ENCODE measurements at places on chromosomes 3 and 15.

GRCh38 chr3:101495552-101495951, 17.5 kb downstream of the SENP7 start:
- DNase-seq = no peak

DNA sequence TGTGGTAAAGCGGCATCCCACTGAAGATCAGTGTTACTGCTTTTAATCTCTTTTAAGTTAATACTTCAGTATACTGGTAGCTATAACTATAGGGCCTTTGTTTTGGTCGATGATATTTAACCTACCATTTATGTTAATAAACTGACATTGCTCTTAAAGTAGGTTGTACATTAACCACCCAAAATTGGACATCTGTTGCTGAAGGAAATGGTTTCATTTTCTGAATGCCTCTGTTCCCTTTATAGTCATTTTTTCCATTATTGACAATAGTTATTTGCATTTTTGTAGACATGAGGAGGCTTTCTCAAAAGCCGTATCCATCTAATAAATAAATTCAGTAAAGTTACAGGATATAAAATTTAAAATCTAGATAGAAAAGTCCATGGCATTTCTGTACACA, 252.4 kb upstream of the UBE2E1 start:
- no peak for DNase-seq

DNA sequence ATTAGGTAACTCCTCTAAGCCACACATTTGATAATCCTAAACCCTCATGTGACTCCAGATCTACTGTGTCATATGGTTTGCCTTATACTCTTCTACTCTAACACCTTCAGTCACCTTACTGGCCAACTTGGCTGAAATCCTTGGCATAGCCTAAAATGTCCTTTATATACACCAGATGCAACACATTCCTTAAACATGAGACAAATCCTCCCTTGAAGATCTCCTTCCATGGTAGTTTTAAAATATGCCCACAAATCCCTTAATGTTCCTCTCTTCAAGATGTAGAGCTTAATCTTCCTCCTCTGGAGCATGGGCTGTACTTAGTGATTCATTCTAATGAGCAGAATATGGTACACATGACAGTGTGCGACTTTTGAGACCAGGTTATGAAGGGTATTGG, 238.9 kb downstream of the SUCLG2 start:
- DNase-seq = no peak

GRCh38 chr3:197447057-197447456, 108.7 kb downstream of the BDH1 start:
- no peak for DNase-seq

- no peak for DNase-seq
Measured at GRCh38 chr3:45783667-45784066, 12.7 kb downstream of the SLC6A20 start.

- no peak for DNase-seq
Measured at GRCh38 chr3:65091565-65091964, 403.8 kb upstream of the ADAMTS9 start.

- DNase-seq = no peak
Measured at GRCh38 chr3:128385080-128385832, 81.4 kb downstream of the DNAJB8 start.

DNA sequence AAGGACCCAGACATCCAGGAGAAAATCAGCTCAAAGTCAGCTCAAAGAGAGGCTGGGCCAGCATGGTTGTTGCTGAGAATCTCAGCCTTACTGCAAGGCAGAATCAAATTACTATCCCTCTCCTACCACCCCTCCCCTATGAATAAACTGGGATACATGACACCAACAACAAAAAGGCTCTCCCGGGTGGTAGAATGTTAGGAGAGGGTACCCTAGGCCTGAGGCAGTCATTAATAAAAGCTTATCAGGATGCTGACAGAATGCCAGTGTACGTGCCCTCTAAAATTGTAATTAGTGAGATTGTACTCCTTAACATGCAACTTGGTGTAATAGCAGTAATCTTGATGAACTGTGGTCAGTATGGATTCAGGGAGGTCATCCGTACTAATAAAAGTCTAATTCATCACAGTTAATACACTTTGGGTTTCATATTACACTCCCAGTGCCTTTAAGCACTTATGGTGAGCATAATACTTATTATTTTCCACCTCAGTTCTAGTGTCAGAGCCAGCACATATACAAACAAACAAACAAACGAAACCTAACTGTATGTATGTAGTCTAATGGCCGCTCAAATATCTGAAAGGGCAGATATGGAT, 76.5 kb downstream of the B3GALNT1 start:
- no peak for DNase-seq

DNA sequence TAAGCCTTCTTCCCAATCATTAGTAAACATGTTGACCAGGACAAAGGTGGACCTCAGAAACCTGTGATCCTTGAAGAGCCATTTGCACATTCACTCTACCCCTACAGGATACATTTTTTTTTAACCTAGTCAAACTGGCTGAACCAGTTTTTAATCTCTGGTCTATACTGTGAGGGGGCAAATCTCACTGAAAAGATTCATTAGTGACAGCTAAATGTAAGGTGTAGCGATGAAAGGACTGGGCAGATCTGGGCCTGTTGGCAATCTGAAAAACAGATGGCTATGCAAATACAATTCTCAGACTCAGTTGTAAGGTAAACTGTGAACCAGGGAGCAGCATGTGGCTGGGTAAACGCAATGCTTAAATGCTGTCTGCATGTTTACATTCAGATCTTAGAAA, 75.6 kb upstream of the SNTN start:
- no peak for DNase-seq

GRCh38 chr3:152281133-152281713, 12.5 kb downstream of the MBNL1 start:
- DNase-seq = no peak

DNA sequence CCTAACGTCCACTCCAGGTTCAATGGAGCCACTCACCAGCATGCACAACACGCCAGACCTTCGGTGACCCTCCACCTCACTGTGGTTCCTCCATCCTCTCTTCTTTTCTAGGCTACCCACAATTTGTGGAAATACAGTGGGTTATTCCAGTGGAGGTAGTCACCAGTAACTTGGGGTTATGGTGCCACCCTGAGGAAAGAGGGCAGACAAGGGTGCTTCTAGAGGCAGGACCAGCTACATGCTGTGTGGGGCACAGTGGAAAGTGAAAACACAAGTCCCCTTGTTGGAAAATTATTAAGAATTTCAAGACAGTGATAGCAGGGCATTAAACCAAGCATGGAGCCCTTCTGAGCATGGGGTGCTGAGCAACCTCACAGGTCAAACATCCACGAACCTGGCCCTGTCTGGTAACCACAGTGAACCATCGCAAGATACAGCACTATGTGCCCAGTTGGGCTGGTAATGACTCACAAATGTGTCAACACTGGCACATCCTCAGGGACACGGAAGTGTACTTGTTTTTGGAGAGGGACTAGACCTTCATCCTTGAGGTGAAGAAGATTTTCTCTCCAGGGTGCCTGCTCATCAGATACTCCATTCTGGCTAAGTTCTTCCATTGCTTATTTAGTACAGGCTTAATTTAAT, 166.7 kb downstream of the STT3B start:
- DNase-seq = no peak

DNA sequence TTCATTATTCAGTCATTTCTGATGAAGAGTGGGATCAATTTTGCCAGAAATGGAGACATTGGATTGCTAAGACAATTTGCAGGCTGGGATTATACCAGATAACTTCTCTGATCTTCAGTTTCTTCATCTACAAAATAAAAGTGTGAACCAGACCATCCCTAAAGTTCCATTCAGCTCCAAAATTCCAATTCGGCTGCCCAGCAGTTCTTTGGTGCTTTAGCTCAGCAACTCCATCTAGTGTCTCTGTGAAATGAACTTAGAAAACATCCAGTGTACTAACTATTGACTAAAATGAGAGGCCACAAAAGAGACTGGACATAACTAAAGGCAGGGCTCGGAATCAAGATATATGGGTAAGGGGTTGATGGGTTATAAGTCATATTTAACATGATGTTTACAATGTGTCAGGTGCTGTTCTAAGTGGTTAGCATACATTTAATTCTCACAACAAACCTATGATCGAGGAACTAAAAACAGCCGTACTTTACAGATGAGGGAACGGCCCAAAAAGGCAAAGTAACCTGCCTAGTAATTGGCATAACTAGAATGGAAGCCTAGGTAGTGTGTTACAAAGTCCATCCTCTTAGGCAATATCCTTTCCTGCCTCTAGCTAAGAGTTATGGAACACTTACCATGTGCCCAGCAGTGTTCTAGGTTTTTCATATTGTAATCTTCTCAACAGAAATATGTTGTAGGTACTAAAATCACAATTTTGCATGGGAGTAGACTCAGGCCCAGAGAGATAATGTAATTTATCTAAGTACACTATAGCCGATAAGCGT, 17.0 kb downstream of the THAP10 start:
- no peak for DNase-seq

DNA sequence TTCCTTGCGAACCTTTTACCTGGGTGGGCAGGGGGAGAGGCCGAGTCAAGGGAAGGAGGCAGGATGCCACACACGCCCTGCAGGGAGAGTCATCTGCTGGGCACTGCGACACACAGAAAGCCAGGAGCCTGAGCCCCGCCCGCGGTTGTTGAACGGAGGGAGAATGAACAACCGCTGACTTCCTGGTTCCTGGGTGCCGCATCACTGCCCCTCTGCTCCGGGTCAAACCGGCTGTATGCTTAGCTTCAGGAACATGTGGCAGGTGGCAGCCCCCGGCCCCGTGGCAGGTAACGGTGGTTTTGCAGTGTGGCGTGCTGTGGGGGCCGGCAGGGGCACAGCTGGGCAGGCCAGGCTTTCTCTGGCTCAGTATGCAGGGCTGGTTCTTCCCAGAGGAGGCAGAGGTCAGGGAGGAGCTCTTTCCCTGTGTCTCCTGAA, 33.4 kb downstream of the APBA2 start:
- DNase-seq = peak; percentile 26

- no peak for DNase-seq
Measured at GRCh38 chr15:68896178-68896577, 34.1 kb upstream of the SPESP1 start.

- no peak for DNase-seq
Measured at GRCh38 chr3:14137004-14137403, 12.2 kb downstream of the TMEM43 start.

DNA sequence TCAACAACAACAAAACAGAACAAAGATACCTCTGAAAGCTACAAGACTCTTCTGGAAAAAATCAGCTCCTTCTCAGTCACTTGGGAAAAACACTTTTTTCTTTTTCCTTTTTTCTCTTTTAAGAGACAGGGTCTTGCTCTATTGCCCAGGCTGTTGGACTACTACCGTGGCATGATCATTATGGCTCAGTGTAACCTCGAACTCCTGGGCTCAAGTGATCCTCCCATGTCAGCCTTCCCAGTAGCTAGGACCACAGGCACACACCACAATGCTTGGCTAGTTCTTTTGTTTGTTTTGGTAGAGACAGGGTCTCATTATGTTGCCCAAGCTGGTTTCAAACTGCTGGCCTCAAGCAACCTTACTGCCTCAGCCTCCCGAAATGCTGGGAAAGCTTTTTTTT, 12.8 kb downstream of the MYO9A start:
- no peak for DNase-seq

DNA sequence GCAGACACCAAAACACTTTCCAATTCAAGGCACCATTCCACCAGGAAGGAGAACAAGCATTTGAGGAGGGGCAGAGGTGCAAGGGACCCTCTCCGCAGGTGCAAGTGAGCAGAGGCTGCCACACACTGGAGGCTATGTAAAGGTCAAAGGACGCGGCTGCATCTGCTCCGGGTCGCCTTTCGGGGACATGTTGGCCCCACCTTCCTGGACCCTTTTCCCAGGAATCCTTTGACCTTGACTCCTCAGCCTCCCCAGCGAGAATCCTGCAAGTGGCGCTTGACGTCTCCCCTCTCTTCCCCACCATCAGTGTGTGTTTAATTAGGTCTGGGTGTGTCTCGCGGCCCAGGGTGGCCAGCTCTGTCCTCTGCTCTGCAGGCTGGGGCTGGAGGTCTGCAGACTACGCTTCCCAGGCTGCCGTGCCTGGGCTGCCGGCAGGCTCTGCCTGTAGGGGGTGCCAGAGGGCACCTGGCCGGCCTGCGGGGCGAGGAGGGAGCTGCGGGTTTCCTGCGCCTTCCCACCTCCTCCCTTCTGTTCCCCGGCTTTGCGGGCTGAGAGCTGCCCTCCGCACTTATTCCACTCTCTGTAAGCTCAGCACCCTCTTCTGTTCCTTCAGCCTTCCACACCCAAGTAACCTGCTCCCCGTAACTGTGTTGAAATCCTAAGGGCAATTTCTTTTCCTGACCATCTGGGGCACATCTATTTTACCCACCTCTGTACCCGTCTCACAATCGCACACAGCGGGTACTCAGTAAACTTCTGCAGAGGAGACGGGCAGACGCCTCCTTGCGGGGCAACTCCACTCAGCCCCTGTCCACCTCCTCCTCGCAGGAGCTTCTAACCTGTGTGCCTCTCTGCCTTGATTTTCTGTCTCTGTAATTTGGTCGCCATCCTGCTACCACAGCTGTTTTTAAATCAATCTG, 129.8 kb downstream of the NSMCE3 start:
- DNase-seq = peak; percentile 56

DNA sequence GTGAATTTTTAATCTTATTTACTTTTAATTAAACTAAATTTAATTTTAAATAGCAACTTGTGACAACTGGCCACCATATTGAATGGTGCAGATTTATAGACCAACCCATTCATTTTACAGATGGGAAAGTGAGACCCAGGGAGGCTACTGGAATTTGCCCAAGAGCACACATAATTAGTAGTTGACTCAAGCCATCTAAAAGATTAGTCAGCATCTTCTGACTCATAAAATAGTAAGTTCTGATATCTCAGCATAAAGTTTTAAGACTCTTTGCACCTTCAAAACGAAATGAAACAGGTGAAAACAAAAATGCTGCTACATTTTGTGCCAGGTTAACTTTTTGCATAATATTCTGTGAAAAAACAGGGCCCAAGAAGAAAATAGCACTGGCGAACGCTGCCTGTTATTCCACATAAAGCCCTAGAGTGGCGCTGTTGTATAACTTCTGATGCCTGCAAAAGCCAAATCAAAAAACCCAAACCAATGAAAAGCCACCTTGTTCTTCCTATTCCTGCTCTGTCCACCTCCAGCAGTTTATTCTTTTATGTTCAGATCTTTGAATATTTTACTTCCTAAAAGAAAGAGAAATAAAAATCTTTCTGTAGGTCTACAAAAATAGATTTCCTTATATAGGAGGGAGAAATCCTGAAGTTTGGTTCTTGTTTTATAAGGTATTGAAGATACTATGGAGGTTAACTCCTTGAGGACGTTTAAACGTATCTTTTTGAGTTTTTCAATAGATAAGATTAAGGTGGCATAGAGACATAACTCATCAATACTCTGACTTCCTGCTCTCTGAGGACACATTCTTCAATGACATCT, 62.8 kb downstream of the OTOL1 start:
- no peak for DNase-seq

- no peak for DNase-seq
Measured at GRCh38 chr15:38819387-38819950, 254.9 kb upstream of the RASGRP1 start.

- no peak for DNase-seq
Measured at GRCh38 chr3:50297896-50298725, 1.1 kb downstream of the HYAL3 start.

GRCh38 chr3:142866841-142867631, 21.8 kb downstream of the PCOLCE2 start:
- no peak for DNase-seq

- DNase-seq = no peak
Measured at GRCh38 chr3:17140670-17141505, 256.1 kb downstream of the PLCL2 start.
